Inflammatory macrophage treated with lipopolysaccharide for 1 hour (primary cell): ENCODE measurements at places on chromosomes 13 and 19.

GRCh38 chr19:5987077-5987818 lies 9.3 kb upstream of the RANBP3 start:
- DNase-seq: peak; percentile 86

DNA sequence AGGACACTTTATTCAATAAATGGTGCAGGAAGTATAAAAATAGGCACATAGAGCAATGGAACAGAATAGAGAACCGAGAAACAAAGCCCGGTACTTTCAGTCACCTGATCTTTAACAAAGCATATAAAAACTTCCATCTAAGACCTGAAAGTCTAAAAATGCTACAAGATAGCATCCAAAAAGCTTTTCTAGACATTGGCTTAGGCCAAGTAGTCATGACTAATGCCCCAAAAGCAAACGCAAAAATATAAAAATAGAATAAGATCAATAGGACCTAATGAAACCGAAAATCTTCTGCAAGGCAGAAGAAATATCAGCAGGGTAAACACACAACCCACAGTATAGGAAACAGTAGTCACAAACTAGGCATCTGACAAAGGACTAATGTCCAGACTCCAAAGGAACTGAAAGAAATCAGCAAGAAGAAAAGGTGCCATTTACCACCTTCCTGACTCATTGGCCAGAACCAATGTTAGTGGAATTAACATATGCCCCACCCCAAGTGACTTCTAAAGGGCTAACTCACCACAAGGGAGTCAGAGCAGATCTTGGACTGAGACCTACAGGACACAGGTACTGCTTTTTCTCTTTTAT lies 40.8 kb upstream of the CEACAM21 start:
- no peak for DNase-seq

- DNase-seq: no peak
These were observed 18.2 kb downstream of the ZNF507 start for GRCh38 chr19:32363632-32364031.

GRCh38 chr19:55152017-55152416 lies 3.0 kb upstream of the TNNT1 start:
- no peak for DNase-seq

DNA sequence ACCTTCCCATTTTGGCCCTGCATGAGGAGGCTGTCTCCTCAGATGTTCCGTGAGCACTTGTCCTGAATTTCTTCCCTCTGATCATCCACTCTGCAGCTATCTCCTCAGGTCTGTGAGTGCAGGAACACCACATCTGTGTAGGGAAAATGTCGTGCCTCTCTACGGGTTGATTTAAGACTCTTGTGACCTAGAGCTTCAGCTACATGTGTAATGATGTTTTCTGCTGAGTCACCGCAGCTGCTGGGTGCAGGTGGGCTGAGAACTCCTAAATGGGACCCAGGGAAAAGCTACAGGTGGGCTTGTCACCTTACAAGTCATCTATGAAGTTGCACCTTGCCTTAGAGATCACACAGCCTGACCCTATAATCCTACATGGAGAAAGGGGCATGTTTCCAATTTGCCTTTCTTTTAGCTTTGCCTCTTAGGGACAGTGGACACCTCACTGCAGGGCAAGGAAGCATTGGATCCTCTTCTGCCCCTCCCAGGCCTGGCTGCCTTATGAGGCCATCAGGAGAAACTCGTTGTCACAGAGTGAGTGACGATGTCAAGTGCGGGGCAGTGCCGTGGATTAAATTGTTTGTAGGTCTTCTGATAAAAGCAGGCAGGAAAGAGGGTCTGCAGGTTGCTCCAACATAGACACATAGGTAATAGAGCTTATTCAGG lies 122.3 kb downstream of the DNAJC15 start:
- no peak for DNase-seq

DNA sequence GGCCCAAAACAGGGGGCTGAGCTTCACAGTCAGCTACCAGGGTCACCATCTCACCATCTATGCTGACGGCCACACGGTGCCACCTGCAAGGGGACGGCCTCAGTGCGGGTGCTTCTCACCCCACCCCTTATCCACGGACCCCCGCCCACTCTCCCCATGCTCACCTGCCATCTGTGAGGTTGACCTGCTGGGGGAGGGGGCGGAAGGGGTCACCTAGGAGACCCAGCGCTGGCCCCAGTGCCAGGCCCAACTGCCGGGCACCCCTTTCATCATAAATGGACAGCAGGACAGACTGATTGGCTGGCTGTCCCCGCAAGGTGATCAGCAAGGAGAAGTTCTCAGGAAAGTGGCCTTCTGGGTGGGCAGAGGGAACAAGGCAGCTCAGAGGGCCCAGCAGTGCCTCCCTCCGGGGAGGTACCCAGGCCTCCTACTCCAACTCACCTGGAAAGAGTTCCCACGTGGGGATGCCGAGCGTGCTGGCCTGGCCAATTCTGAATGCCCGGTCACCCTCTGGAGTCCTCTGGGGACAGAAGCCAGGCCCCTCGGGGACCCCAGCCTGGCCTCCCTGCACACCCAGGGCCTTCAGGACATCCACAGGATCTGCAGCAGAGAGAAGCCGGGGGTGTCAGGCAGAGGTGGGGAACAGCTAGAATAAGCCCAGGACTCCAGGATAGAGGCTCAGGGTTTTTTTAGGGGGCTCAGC lies 4.5 kb downstream of the COL5A3 start:
- DNase-seq: no peak

DNA sequence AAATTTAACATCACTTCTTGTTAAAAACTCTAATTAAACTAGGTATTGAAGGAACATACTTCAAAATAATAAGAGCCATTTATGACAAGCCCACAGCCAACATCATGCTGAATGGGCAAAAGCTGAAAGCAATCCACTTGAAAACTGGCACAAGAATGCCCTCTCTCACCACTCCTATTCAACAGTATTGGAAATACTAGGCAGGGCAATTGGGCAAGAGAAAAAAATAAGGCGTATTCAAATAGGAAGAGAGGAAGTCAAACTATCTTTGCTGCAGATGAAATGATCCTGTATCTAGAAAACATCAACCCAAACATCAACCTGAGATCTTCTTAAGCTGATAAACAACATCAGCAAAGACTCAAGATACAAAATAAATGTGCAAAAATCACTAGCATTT lies 15.6 kb upstream of the LILRB1 start:
- DNase-seq: peak; percentile 53

DNA sequence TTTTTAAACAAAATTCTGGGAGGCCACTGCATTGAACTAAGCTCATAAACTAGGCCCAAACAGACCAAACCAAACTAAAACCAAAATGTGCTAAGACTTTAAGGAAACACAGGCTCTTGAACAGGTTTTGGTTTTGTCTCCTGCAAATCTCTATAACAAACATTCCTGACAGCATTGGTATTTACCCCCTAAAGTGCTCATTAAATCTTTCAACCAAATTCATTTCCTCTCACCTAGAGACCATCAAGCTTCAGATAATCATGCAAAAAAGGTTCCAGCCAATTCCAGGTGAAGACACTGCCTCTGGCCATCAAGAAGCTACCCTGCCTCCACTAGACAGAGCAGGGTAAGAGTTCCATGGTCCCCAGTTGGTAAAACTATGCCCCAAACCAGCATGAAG lies 951.2 kb upstream of the MIR17HG start:
- no peak for DNase-seq

DNA sequence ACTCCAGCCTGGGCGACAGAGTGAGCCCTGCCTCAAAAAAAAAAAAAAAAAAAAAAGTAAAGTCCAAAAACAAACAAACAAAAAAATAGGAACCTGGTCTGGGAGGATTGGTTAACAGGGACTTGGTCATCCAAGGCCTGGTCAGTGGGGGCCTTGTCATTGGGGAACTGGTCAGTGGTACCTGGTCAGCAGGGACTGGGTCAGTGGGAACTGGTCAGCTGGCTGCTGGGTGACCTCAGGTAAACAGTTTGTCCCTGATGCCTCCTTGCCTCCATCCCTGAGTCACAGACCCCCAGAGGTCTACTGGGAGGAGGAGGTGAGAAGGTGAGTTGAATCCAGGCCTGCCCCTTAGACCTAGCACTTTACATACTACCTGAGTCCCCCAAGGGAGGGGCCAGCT lies 5.7 kb upstream of the ZNF14 start:
- no peak for DNase-seq

- peak; percentile 40 for DNase-seq
These were observed 1.5 kb upstream of the TRAPPC5 start for GRCh38 chr19:7678971-7679751.
